Myocyte (in vitro differentiated cells): ENCODE measurements at places on chromosomes 4 and X. TPM values are rescaled to one million over a fixed set of nuclear protein-coding genes. Genes with fewer than 3 reads are reported as not detected.

Gene UGT8
- not detected in 2 replicates for total RNA-seq

GRCh38 chrX:69466546-69466945 is 37.6 kb upstream of the NALF2 start:
- DNase-seq: no peak

Gene FBXW7
- total RNA-seq: 33.9 and 39.2 TPM in 2 replicates

GRCh38 chr4:13298655-13299054 is 185.5 kb downstream of the RAB28 start:
- DNase-seq: no peak

DNA sequence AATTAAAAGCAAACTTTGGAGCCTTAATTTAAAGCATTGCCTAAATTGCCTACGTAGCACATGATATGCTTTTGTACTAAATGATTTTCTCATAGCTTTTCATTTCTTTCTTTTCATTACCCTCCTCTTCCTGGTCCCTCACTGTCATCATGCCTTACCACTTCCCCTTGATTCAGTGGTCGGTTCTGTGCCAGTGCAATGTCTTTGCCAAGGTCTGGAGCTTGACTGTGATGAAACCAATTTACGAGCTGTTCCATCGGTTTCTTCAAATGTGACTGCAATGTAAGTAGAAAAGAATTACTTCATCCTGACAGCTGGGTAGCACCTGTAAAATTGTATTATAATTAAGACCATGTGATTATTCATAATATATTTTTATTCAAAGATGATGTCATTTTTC is 72.5 kb downstream of the C4orf46 start:
- DNase-seq: no peak

DNA sequence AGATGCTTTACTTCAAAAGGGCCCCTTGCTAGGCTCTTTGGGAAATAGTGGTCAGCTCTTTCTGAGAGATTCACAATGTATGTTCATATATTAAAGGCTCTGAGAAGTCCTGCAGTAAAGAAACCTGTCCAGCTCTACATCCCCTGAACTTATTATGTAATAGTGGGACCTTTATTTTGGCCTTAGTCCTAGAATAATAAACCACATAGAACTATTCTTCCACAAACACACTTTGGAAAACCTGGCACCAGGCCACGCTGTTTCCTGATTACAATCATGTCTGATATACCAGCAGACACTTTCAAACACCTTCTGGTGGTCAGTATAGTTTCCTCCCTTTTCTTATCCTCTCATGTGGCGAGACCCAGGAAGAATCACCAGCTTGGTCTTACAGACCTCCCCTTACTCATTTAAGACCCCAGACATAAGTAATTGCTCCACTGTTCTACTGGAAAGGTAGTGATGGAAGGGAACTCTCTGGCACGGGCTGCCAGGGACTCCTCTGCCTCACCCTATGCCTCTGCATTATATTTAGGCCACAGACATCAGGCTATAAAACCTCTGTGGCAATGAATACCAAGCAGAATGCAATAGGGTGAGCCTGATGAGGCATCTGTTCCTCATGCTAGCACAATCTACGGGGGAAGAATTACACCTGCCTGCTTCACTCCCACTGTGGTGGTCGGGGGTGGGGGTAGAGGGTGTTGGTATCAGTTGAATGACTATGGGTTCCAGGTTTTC is 5.7 kb upstream of the PPEF1 start:
- DNase-seq: peak; percentile 51
